AG04450 (cell line): ENCODE measurements at places on chromosomes 4 and X.

DNA sequence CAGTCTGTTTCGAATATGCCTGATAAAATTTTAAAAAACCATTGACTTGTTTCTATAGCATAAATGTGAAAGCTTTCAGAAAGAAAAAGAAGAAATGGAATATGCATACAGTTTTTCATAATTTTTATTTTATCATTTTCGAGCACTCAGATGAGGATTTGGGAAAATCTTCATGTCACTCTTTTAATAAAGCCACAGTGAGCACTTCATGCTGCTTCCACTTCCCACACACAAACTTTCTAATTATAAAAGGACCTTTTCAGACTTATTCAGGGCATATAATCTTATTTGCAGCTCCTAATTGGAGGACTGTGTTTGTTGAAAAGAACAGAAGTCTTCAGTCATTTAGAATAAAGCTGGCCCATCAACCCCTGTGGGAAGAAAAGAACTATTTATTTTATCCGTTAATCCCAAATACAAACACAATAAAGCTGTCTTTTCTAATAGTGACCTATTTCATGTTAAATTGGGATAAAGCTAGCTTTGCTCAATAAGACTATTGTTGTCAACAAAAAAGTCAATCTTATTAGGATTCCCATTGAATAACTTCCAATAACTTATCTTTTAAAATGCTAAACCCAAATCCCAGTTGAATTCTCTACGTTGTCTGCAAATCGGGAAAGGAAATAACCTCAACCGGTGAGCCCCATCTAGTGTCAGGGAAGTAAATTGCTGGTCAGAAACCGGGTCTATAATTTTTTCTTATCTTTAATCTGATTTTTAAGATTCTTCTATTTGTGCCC, 211.5 kb downstream of the PDGFRA start:
- DNase-seq = no peak

GRCh38 chr4:77193511-77194102, 36.6 kb downstream of the CCNG2 start:
- no peak for DNase-seq

DNA sequence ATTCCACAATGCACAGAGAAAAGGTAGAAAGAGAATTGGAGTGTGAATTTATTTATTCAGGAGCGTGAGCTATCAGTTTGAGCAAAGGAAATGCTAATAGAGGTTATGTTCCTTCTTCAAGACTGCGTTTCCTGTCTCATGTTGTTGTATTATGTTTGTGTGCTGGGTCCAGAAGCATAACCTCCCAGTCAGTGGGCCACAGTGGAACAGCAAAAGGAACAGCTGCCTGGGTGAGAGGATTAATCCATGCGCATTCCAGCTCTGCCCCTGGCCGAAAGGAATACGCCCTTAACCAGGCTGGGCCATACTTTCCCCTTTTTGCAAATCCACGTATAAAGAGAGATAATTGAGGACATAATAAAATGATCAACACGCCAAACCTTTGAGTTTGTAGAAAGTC, 32.4 kb upstream of the ARX start:
- no peak for DNase-seq

DNA sequence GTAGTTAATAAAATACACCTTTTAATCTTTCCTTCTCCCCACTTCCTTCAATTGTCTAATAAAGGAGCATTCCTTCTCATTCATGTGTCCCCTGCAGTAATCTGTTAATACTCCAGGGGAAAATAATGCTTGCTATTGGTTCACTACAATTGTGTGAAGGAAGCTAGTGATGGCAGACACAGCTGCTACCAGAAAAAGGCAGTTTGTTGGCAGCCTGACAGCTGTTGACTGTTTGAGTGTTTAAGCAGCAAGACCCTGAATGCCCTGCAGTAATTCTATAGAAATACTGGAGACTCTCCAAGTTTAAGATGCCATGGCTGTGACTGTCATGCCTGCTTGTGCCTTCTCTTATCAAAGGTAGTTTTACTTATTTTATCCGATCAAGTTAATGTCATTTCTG, 359.5 kb downstream of the C4orf33 start:
- DNase-seq = no peak
